ENCODE measurements at places on chromosomes 1 and 21.

DNA sequence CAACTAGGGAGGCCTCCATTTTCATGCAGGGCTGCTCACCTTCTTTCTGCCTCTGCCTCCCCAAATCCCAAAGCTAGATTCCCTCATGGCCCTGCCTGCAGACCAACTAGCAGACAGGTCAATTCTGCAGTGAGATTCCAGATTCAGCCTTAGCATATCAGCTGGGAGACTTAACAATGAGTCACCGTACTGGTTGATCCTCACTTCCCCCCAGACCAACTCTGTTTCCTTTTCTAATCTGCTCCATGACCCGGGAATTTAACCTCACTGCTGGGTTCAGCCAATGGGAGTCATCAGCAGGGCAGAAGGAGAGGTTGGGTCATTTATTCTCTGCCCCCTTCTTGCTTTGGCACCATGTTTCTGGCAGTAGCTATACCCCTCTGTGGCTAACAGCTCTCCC is 140.6 kb upstream of the GRIK3 start:
- no peak for DNase-seq

DNA sequence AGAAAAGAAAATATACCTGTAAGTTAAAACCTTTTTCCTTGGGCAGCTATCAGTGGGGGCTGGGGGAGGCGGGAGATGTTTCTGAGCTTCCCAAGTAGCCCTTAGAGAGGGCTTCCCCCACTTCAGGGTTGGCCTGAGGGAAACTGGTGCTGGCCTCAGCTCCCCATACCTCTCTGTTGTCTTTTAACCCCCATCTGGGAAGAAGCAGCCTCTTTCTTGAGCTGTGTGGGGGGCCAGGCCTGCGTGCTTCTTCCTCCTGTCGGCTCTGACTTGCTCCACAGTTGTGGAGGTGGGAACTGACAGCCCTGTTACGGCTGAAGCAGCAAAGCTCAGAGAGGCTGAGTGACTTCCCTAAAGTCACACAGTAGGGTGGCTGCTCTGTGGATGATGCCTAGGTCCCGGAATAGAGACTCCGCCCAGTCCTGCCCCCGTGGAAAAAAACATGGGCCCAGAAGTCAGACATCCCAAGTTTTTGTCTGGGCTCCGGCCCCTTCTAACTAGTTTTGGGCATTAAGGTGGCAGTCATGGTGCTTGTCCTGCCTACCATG is 55.2 kb downstream of the ATP5PO start:
- DNase-seq = no peak

- no peak for DNase-seq
These were observed 115.0 kb downstream of the GREM2 start for GRCh38 chr1:240496941-240497340.

GRCh38 chr21:42352441-42353095 is 1.8 kb upstream of the TFF2 start:
- no peak for DNase-seq

DNA sequence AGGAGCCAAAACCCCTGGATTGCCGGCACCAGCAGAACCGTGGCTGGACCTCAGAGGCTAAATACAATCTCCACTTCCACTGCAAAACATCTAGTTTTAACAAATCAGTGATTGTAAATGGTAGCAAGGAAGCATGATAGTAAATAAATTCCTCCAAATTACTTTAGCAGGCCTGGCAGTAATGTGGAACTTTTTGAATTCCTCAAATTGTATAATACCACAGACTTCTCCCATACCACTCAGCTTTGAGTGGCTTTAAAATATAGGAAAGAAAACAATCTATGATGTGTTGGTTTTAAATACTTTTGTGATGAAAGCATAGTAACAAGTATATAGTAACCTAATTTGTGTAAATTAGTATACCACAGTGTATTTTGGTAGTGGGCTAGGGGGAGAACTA is 34.1 kb downstream of the NIBAN1 start:
- DNase-seq = no peak

- no peak for DNase-seq
These were observed 1.7 kb downstream of the ARID1A start for GRCh38 chr1:26697431-26697977.

DNA sequence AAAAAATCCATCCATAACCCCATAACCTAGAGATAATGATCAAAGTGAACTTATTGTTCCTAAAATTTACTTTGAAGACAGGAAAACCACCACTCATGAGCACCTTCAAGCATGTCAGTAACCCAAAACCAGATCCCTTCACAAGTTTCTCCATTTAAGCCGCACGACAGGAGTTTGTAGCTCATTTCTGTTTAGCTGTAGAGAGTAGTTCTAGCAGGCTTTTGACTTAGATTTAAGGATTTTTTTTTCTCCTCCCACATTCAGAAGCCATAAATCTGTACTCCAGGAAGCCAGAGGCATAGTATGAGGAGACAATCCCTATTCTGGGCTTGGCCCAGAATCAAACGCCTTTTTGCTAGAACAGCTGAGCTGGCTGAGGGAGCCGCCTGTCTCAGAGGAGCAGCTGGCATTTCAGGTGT is 25.6 kb downstream of the TOMM20 start:
- DNase-seq = no peak

- DNase-seq = no peak
These were observed 161.6 kb downstream of the LRRC40 start for GRCh38 chr1:70043804-70044203.

- DNase-seq = no peak
These were observed 41.0 kb downstream of the UBASH3A start for GRCh38 chr21:42444745-42445059.

GRCh38 chr1:86960548-86960947 is 46.1 kb downstream of the HS2ST1 start:
- no peak for DNase-seq
